ENCODE measurements at places on chromosomes 12 and 14.

DNA sequence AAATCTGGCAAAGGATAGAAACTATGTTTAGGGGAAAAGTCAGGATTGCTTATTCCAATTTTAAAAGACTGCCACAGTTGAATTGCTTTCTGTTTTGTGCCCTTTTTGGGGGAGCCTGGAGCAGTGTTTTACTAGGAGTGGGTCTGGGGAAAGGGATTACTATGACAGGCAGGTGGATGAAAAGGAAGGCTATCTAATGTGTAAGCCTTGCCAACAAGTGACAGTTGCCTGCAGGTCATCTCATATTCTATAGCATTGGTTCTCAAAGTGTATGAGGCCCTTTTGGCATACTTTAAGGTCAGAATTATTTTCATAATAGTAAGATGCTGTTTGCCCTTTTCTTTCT is 4.1 kb downstream of the EID3 start:
- no peak for DNase-seq

DNA sequence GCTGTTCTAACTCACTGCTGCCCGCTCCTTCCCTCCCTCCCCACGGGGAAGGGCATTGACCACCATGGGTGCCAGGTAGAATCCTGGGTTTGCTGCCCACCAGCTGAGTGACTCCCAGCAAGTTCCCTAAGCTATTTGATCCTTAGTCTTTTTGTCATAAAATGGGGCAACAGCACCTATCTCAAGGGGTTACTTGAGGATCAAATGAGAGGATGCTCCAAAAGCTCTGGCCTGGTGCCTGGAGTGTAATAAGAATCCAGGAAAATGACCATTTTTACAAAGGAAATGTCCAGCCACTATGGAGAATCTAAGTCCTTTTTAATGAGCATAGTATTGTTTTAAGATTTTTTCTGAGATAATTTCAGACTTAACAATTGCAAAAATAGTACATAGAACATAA is 61.4 kb upstream of the CMKLR1 start:
- DNase-seq: no peak

GRCh38 chr12:76143343-76144244 is 59.1 kb upstream of the NAP1L1 start:
- no peak for DNase-seq

- no peak for DNase-seq
These were observed 97.8 kb downstream of the PCNX1 start for GRCh38 chr14:71005076-71005475.

DNA sequence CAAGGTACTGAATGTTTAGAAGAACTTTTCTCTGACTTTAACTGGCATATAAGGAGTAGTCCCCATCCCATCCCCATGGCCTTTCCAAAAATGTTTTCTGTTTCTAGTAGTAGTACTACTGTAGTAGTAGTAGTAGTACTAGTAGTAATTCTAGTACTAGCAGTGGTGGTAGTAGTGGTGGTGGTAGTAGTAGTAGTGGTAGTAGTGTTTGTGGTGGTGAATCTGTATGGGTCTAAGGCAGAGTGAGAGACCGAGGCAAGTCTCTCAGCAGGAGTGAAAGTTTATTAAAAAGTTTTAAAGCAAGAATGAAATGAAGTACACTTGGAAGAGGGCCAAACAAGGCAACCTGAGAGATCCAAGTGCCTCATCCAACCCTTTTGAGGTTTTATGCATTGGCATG is 58.6 kb downstream of the FOXN4 start:
- DNase-seq: no peak

- DNase-seq: no peak
These were observed 18.1 kb downstream of the KITLG start for GRCh38 chr12:88562151-88562550.

DNA sequence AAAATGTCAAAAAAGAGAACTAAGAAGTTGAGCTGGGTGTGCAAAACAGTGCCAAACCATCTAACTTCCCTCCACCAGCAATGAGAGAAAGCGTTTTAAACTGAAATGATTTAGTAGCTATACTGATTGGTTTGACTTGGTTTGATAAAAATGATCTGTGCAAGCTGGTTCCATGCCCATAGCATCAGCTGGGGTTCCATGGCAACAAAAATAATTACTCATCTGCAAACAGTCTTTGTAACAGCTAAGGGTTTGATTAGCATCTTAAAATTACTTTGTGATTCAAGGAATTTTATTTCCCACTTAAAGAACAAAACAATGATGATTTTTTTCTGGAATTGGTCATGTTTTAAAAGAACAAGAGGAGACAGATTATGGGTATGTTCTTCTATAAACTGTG is 15.0 kb upstream of the BICD1 start:
- DNase-seq: no peak

- no peak for DNase-seq
These were observed 429.8 kb upstream of the CCDC196 start for GRCh38 chr14:66056268-66056907.

GRCh38 chr12:101592921-101593320 is 1.9 kb upstream of the MYBPC1 start:
- DNase-seq: no peak

Data from NCI-H187 (cell line).